ENCODE measurements at places on chromosomes 5 and 9.

- DNase-seq, result no peak
Observed at GRCh38 chr9:121386442-121387175, 16.6 kb upstream of the STOM start.

GRCh38 chr9:110257097-110257841 is 962 bp upstream of the TXN start:
- DNase-seq, result no peak

GRCh38 chr9:101417389-101417788 is 18.2 kb downstream of the ALDOB start:
- DNase-seq, result no peak

DNA sequence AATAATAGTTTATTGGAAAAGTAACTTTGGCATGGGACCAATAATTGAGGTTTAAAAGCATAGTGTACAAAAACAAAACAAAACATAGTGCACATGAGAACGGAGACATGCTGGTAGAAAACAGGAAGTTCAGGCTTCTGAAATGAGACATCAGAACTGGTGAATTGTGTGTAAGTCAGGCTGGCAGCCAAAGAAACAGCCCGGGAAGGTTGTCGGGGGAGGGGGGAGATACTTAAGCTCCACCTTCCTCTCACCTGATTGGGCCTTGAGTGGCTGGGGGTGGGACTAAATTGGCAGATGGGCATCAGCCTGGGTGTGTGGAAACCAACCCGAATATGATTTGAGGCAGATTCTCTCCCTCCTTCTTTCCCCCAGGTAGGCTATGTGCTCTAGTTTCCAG is 256.3 kb downstream of the SMARCA2 start:
- DNase-seq, result peak; percentile 6

DNA sequence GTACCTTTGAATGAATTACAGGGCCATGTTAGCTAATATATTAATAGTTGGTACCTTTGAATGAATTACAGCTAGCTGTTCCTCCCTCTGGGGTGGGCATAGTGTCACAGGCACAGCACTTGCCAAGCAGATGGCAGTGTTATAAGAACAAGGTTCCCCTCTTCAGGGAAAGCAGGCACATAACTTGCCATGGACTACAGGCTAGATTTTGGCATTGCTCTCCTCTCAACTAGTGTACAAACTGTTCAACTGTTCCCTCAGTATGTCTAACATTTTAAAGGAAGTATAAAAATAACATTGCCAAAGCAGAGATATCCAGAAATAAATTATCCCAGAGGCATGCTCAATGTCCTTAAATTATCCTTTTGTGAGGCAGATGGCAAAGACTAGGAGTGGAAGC is 33.7 kb downstream of the ABITRAM start:
- DNase-seq, result no peak

DNA sequence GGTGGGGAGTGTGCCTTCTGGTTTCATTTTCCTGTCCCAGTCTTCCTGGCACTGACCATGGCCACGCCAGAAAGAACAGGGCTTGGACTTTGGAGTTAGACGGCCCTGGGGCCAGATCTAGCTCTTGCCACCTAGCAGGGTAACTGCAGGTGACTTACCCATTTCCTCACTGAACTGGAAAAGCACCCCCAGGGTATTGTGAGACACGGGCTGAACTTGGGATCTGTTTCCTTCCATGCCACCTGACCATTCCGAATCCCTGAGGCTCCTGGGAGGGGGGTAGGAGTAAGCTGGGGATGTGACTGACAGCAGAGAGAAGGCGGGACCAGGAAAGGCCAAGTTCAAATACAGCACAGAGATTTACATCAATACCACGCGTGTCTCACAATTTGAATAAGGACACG is 9.4 kb downstream of the HNRNPAB start:
- DNase-seq, result no peak

GRCh38 chr5:16265141-16265540 is 85.5 kb upstream of the MARCHF11 start:
- no peak for DNase-seq

DNA sequence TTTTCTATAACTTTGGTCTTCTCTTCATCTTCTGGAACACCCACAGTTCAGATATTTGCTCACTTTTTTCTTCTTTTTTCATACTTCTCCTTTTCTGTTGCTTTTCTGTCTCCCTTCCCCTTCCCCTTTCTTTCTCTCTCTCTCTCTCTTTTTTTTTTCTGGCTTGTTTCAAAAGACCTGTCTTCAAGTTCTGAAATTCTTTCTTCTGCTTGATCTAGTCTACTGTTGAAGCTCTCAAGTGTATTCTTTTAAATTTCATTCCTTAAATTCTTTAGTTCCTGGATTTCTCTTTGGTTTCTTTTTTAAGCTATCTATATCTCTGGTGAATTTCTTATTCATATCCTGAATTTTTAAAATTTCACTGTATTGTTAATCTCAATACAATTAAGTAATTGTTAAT is 11.2 kb downstream of the ALG2 start:
- no peak for DNase-seq

DNA sequence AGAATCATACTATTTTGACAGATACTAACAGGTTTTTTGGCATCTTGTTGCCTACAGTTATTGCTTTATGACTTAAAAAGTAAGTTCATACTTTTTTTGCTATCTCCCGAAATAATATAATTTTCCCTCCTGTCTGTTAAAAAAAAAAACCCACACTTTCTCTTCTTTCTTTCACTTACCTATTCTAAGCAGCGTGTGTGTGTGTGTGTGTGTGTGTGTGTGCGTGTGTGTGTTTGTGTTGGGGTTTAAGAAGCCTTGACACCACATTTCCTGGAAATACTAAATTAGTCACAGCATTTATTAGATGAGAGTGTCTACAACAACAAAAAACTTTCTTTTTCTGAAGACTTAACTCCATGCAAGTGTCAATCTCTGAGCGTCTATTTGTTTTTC is 12.4 kb downstream of the TNFAIP8 start:
- peak; percentile 82 for DNase-seq

DNA sequence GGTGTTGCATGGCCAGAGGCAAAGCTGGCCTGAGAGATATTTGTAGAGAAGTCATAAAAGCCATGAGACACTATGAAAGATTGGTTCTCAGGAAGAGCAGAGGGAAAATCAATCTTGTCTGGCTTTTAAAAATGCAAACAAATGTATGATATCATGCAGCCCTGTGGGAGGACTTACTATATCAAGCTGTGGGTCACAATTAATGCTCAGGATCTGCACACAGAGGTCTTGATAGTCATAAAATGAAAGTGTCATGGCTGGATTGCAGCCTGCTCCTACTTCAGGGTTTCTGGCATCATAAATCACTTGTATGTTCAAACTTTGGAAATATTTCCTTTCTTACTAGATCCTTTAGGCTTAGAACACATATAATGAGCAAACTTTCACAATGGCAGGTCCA is 151.5 kb downstream of the SEMA6A start:
- DNase-seq, result no peak

DNA sequence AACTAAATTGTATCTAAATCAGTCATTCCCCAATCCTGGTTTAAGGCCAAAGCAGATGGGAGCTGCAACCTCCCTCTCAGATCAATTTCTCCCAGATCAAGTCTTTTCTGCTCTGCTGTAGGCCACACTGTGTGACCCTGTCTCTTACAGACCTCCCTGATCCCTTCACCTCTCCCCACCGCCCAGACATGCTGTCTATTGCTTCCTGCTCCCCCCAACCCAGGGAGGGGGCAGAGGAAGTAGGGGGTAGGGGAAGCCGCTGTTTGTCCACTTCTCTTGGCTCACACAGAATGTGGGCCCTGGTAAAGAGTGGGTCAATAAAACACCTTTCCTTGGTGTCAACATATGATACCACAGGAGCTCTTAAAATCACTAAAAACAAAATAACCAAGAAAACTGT is 226.3 kb downstream of the ENC1 start:
- no peak for DNase-seq

Measured in CD4-positive, alpha-beta T cell treated with Interleukin-10 for 1 hour (primary cell).